ENCODE measurements at places on chromosomes 16 and 17.

DNA sequence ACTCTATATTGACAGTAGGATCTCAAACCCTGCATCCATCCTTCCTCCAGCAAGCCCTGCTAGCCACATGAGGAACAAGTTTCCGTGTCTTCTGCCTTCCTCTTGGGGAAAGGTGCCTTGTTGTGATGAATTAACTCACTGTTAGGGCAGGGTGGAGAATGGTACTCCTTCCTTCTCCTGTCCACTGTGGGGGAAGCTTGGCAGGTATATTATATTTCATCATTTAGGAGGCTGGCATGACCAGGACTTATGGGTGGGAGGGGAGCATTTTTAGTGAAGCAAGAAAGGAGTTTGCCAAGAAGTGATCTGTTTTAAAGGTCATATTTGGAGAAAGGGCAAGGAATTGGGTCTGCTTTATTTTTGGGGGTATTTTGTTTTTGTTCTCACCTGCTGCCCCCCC, 9.3 kb upstream of the CDC6 start:
- no peak for DNase-seq

DNA sequence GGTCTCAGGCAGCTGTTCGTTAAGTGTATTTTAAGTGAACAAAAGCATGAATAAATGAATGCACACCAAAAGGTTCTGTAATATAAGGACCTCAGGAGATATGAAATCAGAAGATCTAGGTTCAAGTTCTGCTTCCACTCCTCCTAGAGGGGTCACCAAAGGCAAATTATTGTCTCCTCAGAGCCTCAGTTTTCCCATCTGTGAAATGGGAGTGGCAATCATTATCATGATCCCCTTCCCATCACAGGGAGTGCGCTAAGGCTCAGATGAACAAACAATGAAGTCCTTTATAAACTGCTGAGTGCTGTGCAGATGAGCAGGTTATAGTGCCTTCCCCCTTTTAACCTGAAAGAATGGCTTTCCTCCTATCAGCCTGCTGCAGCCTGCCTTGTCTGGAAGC, 248.3 kb upstream of the C16orf82 start:
- DNase-seq = no peak

- DNase-seq = no peak
These were observed 541.1 kb downstream of the KCNJ18 start for GRCh38 chr17:22233382-22233781.

DNA sequence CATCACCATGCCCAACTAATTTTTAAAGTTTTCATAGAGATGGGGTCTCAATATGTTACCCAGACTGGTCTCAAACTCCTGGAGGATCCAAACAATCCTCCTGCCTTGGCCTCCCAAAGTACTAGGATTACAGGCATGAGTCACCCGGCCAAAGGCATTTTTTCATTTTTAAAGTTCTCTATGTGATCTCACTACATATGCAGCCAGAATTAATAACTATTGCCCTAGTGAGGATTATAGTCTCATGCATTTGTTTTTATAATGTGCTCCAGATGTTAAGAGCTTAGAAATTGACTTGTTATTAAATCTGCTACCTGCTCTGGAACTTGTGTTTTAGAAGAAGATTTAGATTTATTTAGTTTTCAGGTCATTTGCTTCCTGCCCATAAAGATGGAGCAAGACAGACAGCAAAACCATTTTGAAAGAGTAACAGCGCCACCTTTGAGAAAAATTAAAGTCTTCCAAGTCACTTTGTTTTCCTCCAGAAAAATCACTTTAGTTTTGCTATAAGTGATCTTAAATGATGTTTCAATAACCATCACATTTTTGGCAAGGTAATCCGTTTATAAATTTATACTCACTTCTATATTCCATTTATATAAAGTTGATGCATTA, 79.5 kb downstream of the CA4 start:
- no peak for DNase-seq

GRCh38 chr16:86353148-86353547, 157.2 kb upstream of the FOXF1 start:
- no peak for DNase-seq

DNA sequence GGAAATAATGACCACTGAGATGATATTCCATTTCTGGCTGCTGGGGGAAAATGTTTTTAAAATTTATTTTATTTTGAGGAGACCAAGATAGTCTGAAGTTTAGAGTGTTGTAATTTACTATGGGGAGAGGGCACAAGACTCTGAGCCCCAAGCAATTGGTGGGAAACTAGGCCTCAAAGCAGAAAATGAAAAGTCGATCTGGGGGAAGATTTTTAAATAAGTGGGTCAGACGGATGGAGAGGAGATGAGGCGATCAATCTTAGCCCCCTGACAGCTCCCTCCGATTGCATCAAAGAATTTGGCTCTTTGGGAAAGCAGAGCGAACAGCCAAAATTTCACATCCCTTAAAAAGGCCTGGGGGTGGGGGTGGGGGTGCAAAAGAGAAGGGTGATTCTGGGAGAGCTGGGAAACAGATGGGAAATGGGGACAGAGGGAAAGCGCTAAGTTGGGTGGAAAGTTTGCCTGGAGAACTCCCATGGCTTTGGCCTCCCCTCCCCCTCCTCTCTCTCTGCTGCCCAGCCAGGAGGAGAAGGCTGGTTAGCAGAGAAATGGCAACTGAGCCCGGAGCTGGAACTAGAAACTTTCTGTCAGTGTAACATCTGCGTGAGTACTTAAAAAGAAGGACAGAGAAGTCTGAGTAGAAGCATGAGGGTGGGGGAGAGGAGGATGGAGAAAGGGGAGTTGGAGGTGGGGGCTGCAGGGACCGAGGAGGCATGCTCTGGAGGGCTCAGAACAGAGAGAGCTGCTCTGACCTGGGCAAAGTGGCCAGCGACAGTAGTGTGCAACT, 1.4 kb upstream of the HOXB2 start:
- DNase-seq = peak; percentile 72

DNA sequence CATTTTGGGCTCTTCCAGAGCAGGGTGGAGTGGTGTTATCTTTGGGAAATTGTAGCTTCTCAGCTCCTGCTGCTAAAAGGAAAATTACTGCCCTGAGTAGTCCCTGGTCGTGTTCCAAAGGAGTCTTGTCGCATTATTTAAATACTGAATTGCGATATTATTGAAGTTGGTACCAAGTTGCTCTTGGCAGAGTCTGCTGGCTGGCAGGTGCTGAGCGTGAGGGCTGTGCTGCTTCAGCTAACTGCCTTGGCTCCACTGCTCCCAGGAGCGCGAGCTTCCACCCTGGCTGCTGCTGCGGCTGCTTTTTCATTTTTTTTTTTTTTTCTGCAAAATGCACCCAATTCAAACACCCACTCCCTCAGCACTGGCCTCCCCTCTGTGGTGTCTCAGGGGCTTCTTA, 289.8 kb downstream of the MAF start:
- DNase-seq = no peak

DNA sequence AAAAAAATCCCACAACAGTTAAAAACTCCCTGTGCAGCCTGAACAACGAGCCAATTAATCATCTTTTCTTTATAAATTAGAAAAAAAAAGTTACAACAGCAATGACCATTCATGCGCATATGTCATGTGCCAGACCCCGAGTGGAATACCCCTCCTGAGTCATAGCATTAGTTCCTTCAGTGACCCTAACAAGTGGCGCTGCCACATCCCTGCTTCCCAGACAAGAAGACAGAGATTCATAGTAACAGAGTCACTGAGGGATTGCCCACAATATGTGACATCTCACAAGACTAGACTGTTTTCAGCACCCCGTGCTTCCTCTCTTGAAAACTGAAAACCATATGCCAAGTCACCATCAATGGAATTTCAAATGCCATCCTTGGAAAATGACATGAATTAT, 7.9 kb downstream of the UMOD start:
- DNase-seq = no peak

DNA sequence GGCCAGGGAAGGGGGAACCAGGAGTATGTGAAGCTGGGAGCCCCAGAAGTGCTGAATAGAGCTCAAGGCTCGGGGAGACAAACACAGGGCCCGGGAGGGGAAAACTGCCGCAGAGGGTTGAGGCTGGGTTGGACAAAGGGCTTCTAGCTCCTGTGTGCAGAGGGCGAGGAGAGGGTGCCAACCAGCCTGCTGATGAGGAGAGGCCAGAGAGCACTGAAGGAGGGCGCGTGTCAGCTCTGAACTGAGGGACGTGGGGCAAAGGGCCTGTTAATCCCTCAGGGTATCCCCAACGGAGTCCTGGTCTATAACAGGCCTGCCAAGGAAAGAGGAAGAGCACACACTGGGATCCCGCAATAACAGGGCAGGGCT, 151.3 kb downstream of the C16orf78 start:
- no peak for DNase-seq

GRCh38 chr17:76050538-76051467, 21.5 kb downstream of the SRP68 start:
- no peak for DNase-seq

GRCh38 chr16:77986011-77986740, 36.2 kb upstream of the CLEC3A start:
- DNase-seq = no peak

- DNase-seq = no peak
These were observed 1.1 kb downstream of the LGALS9 start for GRCh38 chr17:27631897-27632725.

- no peak for DNase-seq
These were observed 72.1 kb upstream of the ARL4D start for GRCh38 chr17:43326490-43327275.
